Stimulated activated CD8-positive, alpha-beta memory T cell treated with anti-CD3 and anti-CD28 coated beads, Interleukin-4, amount 100 ng/mL, for 4 hours (primary cell): ENCODE measurements at places on chromosomes 16 and 17.

GRCh38 chr17:77189148-77189547 is 48.4 kb downstream of the SEC14L1 start:
- DNase-seq, result no peak

DNA sequence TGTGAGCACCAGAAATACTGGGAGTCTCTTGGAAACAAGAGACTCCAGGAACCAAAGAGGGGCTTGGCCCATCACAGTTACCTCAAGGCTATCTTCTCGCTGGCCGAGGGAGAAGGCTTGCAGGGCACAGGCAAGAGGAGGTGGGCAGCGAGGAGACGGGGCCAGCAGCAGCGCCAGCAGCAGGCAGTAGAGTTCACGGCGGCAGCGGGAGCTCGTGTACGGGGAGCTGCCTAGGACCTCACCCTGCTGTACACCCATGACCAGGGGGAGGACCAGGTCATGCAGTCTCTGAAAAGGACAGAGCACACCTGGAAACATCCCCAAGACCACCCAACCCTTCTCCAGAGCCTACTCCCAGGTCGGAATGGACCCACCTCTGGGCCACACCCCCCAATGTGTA is 30.8 kb downstream of the PELP1 start:
- no peak for DNase-seq

DNA sequence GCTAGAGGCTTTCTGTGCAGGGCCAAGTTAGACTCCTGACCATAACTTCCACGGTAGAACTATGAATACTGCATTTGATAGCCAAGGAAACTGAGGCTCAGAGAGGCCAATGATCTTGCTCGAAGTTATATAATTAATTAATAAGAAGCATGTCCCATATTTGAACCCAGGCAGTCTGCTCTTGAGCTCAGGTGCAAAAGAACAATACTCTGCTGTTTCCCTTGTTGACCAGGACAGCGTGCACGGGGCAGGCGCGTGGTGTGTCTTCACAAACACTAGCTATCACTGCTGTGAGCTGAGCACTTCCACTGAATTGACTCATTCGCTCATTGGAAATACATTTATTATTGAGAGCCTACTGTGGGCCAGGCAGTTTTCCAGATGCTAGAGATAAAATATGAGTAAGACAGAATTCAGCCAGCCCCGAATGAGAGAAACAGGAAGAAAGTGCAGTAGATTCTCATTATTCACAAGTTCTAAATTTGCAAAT is 1.6 kb downstream of the CHD9 start:
- DNase-seq, result no peak

GRCh38 chr17:40525294-40525693 is 23.9 kb upstream of the TNS4 start:
- DNase-seq, result no peak

- no peak for DNase-seq
Measured at GRCh38 chr17:1919201-1919600, 89.4 kb downstream of the RPA1 start.

DNA sequence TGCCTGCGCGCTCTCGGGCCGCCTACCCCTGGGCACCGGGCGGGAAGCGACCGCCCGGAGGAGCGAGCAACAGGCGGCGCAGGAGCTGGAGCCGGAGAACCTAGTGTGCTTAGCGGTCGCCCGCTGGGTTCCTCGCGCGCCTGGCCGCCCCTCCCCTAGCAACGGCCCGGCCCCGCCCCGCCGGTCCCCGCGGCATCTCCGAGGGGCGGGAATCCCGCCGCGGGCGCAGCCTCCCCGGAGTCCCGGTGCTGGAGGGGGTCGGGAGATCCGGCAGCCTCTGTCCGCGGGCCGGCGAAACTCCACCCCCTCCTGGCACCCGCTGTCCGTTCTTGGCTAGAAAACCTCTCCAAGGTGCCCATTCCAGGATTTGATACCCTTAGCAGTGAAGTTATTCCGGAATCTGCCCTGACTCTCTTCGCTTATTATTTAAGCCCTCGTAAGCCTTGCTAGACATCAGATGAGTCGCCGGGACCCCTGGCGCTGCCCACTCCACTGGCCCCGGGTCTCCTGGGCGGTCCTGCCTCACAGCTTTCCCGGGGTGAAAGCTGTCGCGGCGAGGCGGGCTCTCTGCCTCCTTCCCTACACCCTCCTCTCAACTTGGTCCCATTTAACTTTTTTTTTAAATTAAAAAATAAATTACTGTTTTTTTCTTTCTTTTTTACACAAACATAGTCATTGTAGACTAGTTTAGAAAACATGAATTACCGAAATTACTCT is at the start of gene RPRML:
RPRML (minus strand) TSS at position 107 of the 717 bp plus-strand sequence. CDS start 246 bp downstream, outside the sequence.
- no peak for DNase-seq

DNA sequence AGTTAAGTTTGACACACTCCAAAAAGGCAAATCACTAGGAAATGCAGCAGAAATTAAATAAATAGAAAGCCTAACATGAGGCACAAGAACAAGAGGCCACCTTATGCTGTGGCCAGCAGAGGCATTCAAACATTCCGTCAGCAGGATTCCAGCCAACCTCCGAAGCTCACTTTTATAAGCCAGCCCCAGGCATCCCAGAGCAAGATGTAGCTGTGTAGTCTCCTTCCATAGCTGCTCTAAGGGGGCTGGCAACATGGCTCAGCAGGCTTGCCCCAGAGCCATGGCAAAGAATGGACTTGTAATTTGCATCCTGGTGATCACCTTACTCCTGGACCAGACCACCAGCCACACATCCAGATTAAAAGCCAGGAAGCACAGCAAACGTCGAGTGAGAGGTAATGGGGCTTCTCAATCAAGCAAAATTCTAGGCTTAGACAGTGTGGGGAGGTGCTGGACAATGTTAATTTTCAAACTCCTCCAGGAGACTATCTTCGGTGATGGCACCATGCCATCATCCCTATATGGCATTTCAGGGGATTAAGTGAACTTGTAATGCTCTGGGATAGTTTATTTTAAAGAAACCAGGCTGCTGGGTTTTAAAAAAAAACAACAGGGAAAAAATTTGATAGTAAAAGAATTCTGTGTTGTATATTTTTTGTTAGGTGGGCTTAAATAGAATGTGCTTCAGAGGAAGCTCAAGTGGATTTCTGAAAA is at the start of gene CLEC3A:
CLEC3A (plus strand) TSS at position 202 of the 714 bp plus-strand sequence; CDS start at position 281, 79 bp downstream.
- DNase-seq, result no peak

- DNase-seq, result no peak
Measured at GRCh38 chr17:57557416-57557815, 187.7 kb downstream of the CCDC182 start.
